Activated naive CD4-positive, alpha-beta T cell treated with Interleukin-2 at 50 U/mL for 16 hours (primary cell): ENCODE measurements at places on chromosomes 7 and 10.

- no peak for DNase-seq
Measured at GRCh38 chr10:101310529-101311184, 43.3 kb upstream of the BTRC start.

- no peak for DNase-seq
Measured at GRCh38 chr10:104834580-104834979, 193.5 kb downstream of the SORCS3 start.

GRCh38 chr7:106001886-106002285, 38.8 kb downstream of the CDHR3 start:
- no peak for DNase-seq

DNA sequence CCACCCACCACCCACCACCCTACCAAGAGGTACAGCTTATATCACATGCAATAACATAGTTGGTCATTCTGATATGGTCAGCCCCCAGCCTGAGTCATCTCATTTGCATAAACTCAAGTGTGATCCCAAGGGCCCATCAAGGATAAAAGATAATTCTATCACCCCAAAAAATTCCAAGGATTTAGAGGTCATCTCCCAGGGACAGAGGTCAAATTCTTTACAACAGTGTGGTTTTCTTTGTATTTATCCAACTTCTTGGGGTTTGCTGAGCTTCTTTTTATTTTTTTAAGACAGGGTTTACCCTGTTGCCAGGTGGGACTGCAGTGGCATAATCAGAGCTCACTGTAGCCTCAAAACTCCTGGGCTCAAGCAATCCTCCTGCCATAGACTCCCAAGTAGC, 9.4 kb upstream of the GTPBP10 start:
- DNase-seq, result no peak

- DNase-seq, result no peak
Measured at GRCh38 chr10:13528123-13528874, 515 bp downstream of the BEND7 start.

GRCh38 chr7:29574659-29575058, 11.0 kb downstream of the PRR15 start:
- DNase-seq, result no peak

GRCh38 chr10:17122726-17123661, 6.6 kb downstream of the CUBN start:
- DNase-seq, result no peak

GRCh38 chr10:22550732-22551131, 163.6 kb downstream of the PIP4K2A start:
- DNase-seq, result peak; percentile 70

DNA sequence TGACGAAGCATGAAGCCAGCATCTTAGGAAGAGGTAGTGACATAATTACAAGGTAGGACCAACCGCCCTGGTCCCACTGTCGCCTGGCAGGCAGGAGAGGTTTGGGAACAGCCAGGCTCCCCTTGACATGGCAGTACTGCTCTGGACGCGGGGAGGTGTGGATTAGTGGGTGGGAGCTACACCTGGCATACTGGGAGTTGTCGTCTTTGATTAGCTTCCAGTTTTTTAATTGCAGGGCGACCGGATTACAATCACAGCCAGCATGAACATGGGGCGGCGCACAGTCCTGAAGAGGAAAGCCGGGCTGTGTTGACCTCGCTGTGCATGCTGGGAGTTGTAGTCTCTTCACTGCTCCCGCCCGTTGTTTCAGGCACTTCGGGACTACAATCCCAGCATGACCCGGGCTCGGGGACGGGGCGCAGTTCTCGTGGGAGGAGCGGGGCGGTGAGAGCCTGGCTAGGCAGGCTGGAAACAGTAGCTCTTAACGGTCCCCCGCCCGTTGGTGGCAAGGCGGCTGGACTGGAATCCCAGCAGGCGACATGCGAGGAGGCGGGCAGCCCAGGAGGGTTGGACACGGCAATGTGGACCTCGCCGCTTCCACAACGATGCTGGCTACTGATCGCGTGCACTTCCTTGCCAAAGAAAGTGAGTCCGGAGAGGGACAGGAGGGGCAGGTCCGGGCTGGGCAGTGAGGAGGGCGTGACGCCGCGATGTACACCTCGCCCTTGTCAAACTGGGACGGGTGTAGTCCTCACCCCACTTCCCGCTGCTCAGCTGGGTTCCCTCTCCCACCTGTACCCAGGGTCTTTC, 98.0 kb upstream of the ZNF722 start:
- DNase-seq, result peak; percentile 88

DNA sequence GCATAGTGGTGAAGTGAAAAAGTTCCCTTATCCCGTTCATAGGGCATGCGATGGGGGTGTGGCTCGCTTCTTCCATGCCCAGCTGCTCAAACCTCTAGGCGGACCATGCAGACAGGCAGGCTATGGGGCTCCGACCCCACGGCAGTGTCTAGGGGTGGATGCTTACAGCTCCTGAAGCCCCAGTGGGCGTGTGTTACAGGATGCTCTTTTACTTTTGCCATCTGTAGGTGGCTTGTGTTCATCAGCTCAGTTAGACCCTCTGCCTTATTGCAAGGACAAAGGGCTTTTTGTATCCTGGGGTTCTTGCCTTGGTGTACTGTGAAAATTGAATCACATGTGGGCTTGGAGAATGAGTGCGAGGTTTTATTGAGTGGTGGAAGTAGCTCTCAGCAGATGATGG, at the start of gene MYL10:
MYL10 (minus strand) TSS at position 126 of the 400 bp plus-strand sequence. CDS start 178 bp downstream, outside the sequence.
- no peak for DNase-seq

DNA sequence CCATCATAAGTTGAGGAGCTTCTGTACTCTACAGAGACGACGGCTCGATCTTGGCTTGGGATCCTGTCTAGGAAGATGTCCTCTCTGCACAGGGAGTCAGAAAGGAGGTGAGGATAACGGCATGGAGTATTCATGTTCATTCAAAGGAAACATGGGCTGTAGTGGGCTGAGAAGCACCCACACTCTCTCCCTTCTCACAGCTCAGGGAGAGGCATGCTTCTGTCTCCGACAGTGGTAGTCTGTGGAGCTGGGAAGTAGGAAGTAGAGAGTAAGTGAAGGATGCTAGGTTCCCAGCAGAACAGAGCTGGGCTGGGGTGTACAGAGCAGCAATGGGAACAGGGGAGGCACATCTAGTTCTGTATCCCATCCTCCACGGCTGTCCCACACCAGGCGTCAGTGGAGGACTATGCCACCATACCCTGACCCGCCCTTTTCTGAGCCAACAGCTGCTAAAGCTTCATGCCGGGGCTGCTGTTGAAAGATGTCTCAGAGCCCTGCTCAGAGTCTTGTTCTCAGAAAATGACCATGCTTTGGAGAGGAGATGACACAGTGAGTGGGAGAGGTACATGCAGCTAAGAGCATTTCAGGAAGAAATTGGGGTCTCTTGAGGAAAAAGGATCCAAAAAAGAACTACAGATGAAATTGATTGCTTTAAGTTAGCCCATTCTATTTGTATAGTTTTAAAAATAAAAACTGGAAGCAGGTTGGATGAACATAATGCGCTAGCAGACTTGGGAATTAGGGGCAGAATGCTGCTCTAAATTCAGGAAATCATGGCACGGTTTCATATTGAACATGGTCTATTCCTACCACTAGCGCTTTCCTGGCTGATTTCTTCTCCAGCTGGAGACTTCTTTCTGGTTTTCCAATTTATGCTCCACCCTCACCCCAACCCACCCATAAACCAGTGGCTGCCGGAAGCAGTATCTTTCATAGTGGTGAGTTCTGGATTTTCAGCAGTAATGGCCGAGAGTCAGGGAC, 138.6 kb downstream of the CHN2 start:
- DNase-seq, result no peak

- DNase-seq, result no peak
Measured at GRCh38 chr10:120684226-120684625, 166.9 kb upstream of the WDR11 start.

DNA sequence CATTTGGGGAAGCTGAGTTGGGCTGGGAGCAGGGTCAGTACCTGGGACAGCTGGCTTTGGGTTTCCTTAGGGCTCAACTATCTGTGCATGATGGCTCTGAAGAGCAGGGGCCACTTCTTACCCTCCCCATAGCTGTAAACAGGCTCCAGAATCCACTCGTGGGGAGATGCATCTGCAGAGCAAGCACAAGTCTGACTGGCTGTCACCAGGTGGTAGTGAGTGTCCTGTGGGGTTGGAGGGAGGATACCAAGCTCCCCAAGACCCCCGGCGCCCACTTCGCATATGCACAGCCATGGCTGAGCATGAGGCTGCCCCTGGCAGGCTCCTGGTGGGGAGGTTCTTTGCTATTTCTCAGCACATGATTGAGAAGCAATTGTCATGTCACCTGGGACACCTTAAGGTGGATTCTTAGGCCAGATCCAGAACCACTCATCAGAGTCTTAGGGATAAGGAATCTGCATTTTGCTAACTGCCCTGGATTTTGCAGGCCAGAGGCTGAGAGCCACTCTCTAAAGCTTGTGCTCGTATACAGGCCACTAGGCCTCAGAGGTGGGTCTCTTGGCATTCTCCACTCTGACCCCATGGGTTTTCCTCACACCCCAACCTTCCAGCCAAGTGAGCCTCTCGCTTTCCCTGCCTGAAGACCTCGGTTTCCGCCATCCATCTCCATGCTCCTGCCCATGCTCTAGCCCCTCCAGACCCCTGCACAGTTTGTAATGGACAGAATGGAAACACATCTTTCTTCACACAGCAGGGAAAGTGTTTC, 53.7 kb downstream of the ADCY1 start:
- DNase-seq, result no peak
